ENCODE measurements at places on chromosomes 11 and 22. TPM values are rescaled to one million over a fixed set of nuclear protein-coding genes. Genes with fewer than 3 reads are reported as not detected.

Gene SPTBN2
- under 0.01 TPM for total RNA-seq

DNA sequence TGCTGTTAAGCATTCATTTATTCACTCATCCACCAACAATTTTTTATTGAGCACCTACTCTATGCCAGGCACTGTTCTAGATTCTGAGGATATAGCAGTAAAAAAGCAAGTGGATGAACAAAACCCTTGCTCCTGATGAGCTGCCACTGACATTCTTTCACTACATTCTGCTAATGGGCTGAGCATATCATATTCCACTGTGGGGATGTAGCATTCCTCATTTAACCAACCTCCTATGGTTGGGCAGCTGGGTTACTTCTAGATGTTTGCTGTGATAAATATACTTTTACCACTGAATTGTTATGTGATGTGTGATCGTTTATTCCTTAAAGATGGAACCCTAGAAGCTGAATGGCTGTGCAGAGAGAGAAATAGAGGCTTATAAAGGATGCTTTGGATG lies 176.9 kb downstream of the MN1 start:
- H3K36me3 ChIP-seq = no peaks in the 10 kb centered on the region
- H3K27me3 ChIP-seq = no peaks in the 10 kb centered on the region
- H3K4me1 ChIP-seq = peaks cover 28% of the 10 kb centered on the region

DNA sequence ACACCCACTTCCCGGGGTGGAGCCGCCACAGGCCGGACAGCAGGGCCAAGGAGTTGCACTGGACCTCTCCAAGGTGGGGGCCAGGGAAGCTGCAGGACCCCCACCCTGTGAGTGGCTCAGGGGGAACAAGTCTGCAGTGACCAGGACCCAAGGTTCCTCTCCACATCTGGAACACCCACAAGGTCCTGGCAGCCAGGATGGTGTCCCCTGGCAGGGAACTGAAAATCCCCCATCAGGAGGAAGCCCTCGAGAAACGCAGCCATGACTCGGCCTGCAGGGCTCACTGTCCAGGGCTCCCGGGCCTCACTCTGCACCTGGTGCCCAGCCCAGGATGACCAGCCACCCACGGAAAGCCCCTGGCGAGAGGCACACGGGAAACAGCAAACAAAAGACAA lies 11.5 kb downstream of the RNH1 start:
- no peaks in the 10 kb centered on the region for H3K4me1 ChIP-seq
- H3K27ac ChIP-seq = no peak overlapping the region
- peaks cover 21% of the 10 kb centered on the region for H3K36me3 ChIP-seq

DNA sequence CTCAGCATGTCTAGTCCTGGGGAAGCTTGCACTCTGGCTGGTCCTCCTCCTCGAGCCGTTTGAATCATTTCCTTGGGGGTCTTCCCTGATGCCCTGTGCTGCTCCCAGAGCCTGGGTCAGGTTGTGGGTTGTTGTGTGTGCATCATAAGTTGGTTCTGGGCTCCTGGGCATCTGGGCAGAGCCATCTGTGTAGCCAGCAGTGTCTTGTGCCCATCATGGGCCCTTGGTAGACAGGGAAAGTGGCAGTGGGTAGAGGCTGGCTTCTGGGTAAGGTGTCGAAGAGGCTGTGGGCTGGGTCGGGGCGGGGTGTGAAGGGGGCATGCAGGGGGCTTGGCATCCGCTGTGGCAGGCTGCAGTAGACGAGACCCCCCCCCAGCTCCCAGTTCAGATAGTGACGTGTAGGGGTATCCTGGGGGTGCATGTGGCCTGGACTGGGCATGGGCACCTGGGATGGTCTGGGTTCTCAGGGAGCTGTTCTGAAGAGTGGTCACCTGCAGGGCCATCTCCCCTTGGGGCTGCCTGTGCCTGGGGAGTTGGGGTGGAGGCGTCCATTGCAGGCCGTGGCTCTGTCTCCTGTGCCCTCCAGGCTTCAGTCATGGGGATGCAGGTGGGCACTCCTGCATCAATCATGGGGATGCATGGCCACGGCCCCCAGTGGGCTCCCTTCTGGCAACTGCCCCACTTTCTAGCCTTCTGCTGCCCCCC lies 7.2 kb upstream of the TRMT2A start:
- no peaks in the 10 kb centered on the region for H3K27me3 ChIP-seq
- H3K27ac ChIP-seq = no peak overlapping the region
- peaks cover 79% of the 10 kb centered on the region for H3K36me3 ChIP-seq
- no peak for DNase-seq
- H3K4me1 ChIP-seq = peaks cover under 1% of the 10 kb centered on the region
- no peak overlapping the region for H3K4me3 ChIP-seq

DNA sequence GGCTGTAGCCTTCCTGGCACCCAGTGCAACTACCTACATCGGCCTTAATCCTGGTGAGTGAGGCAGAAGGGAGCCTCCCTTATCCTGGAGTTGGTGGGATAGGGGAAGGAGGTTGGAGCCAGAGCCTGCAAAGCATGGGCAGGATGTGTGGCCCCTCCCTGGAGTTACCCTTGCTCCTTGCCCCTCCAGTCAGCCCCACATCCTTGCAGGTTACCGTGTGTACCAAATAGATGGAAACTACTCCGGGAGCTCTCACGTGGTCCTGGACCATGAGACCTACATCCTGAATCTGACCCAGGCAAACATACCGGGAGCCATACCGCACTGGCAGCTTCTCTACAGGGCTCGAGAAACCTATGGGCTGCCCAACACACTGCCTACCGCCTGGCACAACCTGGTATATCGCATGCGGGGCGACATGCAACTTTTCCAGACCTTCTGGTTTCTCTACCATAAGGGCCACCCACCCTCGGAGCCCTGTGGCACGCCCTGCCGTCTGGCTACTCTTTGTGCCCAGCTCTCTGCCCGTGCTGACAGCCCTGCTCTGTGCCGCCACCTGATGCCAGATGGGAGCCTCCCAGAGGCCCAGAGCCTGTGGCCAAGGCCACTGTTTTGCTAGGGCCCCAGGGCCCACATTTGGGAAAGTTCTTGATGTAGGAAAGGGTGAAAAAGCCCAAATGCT lies 3.9 kb downstream of the SMPD1 start:
- no peak overlapping the region for H3K27ac ChIP-seq
- H3K4me1 ChIP-seq = peaks cover 33% of the 10 kb centered on the region
- no peaks in the 10 kb centered on the region for H3K36me3 ChIP-seq
- DNase-seq = no peak
- no peaks in the 10 kb centered on the region for H3K27me3 ChIP-seq

DNA sequence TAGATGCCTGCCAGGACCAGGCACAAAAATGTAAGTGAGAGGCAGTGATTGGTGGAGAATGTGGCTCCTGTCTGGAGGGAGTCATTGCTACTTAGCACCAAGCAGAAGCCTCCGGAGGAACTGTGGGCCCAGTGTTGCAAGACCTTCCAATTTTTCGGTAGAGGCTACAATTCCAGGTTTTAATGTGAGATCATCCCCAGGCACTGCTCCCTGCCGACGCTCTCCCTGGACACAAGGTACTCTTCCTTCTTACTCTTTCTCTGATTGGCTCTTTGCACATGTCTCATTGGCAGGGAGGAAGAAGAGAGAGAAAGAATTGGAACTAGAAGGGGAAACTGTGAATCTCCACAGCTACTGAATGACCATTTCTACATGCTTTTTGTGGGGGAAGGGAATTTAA lies 53.7 kb upstream of the EP300 start:
- no peak overlapping the region for H3K27ac ChIP-seq
- H3K4me1 ChIP-seq = no peaks in the 10 kb centered on the region
- no peaks in the 10 kb centered on the region for H3K36me3 ChIP-seq

GRCh38 chr22:46068181-46068592 lies 82.1 kb upstream of the PPARA start:
- peak overlapping the region; percentile 88 for H3K4me3 ChIP-seq
- no peak for DNase-seq
- H3K27ac ChIP-seq = peak overlapping the region; percentile 95
- peaks cover 22% of the 10 kb centered on the region for H3K36me3 ChIP-seq
- no peaks in the 10 kb centered on the region for H3K27me3 ChIP-seq
- H3K4me1 ChIP-seq = peaks cover 39% of the 10 kb centered on the region

Gene ISX
- not detected for total RNA-seq

Gene NNMT
- total RNA-seq = 173 TPM

DNA sequence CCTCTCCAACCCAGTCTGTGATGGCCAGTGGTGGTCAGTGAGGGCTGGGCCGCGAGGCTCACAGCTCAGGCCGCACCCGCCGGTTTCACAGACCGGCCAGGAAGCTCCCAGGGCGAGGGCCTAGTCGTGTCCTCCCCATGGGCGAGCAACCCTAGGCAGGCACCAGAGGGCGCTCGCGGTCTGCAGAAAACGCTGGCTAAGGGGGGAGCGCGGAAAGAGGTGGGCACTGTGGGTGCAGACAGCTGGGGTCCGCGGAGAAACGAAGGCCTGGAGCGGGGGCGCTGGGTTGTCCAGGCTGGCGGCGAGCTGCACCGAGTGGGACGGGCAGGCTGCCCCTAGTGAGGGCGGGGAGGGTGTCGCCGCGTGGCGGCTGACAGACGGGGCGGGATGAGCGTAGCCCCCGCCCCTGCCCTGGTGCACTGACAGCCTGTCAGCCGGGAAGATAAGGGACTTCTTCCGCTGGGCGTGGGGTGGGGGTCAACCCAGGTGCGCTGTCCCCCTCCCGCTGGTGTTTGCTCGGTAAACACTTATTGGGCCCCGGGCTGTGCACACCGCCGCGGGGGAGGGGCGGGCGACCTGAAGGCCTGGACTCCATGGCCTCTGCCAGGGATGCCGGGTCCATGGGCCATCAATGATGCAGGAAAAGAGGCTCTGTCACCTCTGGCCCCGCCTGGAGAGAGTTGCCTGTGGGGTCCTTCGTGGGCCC lies 7.5 kb downstream of the GP1BB start:
- H3K27me3 ChIP-seq = no peaks in the 10 kb centered on the region
- peaks cover 10% of the 10 kb centered on the region for H3K4me1 ChIP-seq
- peak; percentile 85 for DNase-seq
- peak overlapping the region; percentile 32 for H3K4me3 ChIP-seq
- no peak overlapping the region for H3K27ac ChIP-seq
- no peaks in the 10 kb centered on the region for H3K36me3 ChIP-seq

GRCh38 chr22:35735542-35735941 lies 17.9 kb downstream of the APOL5 start:
- no peak overlapping the region for H3K27ac ChIP-seq
- no peaks in the 10 kb centered on the region for H3K27me3 ChIP-seq
- no peaks in the 10 kb centered on the region for H3K4me1 ChIP-seq
- no peak overlapping the region for H3K4me3 ChIP-seq

DNA sequence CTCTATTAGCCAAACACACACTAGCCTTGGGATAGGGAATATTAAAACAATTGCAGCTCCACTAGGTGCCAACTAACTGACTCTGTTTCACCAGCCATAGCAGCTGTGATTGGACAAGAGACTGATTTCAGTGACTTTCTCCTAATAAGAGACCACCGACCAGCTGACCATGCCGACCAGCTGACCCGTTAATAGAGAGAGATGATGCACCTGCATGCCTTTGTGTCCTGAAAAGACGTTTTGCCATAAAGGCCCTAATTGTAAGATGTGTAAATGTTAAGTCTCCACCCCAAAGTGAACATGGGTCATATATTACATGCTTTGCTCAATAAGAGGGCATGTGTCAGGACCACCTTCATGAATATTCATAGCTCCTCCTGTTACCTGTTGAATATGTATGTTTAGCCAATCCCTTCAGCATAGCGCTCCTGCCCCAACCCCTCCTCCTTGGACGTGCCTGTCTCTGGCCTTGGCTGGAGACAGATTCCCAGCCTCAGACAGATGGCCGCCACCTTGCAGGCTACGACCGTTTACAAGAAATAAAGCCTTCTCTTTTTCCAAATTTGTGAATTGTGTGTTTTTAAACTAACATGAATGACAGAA lies 1.3 kb upstream of the NADSYN1 start:
- 0 out of 2 replicates have a peak, but pooled peaks cover 3% of the 10 kb centered on the region for H3K4me1 ChIP-seq
- no peaks in the 10 kb centered on the region for H3K27me3 ChIP-seq
- no peak overlapping the region for H3K27ac ChIP-seq
- no peak overlapping the region for H3K4me3 ChIP-seq
- no peak for DNase-seq
- H3K36me3 ChIP-seq = peaks cover 9% of the 10 kb centered on the region

GRCh38 chr11:80227915-80228314 lies 787.1 kb upstream of the TENM4 start:
- no peaks in the 10 kb centered on the region for H3K4me1 ChIP-seq
- DNase-seq = no peak
- H3K27ac ChIP-seq = no peak overlapping the region
- H3K27me3 ChIP-seq = no peaks in the 10 kb centered on the region
- H3K4me3 ChIP-seq = no peak overlapping the region

- no peaks in the 10 kb centered on the region for H3K36me3 ChIP-seq
- H3K27me3 ChIP-seq = no peaks in the 10 kb centered on the region
- H3K27ac ChIP-seq = no peak overlapping the region
- no peak for DNase-seq
- H3K4me3 ChIP-seq = no peak overlapping the region
These were observed 28.0 kb downstream of the CHID1 start for GRCh38 chr11:882596-882995.

DNA sequence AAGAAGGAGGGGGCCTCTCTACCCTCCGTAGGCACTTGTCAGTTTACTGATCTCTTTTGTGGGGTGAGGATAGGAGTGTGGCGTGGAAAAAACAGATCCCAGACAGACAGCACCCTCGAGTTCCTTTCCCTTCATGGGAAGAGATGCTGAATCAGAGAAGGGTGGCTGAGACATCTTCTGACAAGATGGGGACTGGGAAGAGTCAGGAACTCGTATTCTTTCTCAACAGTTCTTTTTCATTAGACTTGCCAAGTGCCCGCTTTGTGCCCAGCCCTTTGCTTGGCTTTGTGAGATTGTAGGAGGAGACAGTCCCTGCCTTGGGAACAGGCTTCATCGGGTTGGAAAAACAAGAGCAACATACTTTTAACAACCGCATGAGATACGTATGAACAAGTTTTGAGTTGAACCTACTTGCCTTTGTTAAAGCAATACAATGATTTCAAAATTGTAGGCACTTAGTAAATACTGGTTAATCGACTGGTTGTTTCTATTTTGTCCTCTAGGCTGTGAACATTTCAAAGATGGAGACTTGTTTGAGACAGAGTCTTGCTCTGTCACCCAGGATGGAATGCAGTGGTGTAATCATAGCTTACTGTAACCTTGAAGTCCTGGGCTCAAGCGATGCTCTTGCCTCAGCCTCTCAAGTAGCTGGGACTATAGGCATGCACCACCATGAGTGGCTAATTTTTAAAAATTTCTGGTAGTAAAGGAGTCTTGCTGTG lies 1.1 kb downstream of the RRM1 start:
- peaks cover 37% of the 10 kb centered on the region for H3K36me3 ChIP-seq
- no peak for DNase-seq
- peaks cover 32% of the 10 kb centered on the region for H3K4me1 ChIP-seq
- peak overlapping the region; percentile 55 for H3K4me3 ChIP-seq
- no peaks in the 10 kb centered on the region for H3K27me3 ChIP-seq

- H3K4me3 ChIP-seq = no peak overlapping the region
- no peak overlapping the region for H3K27ac ChIP-seq
- H3K36me3 ChIP-seq = no peaks in the 10 kb centered on the region
- no peaks in the 10 kb centered on the region for H3K27me3 ChIP-seq
- H3K4me1 ChIP-seq = no peaks in the 10 kb centered on the region
- DNase-seq = no peak
These were observed 13.1 kb downstream of the KMT2A start for GRCh38 chr11:118449316-118449918.

Gene OR51V1
- not detected for total RNA-seq
